Adrenal gland (tissue), 19 donors: ENCODE measurements at places on chromosomes 2 and 18. TPM values are rescaled to one million over a fixed set of nuclear protein-coding genes. Genes with fewer than 3 reads are reported as not detected.

The AMER3 gene
- 1.2 TPM for polyA plus RNA-seq

GRCh38 chr2:45436456-45436855 lies 174.6 kb downstream of the SRBD1 start:
- H3K27ac ChIP-seq = no peak overlapping the region
- no peaks in the 10 kb centered on the region for H3K27me3 ChIP-seq
- H3K36me3 ChIP-seq = no peaks in the 10 kb centered on the region
- no peak for DNase-seq
- peaks cover 7% of the 10 kb centered on the region for H3K4me1 ChIP-seq

The SERPINB10 gene
- not detected for polyA plus RNA-seq

- H3K27ac ChIP-seq = peak overlapping the region; percentile 38
- H3K4me3 ChIP-seq = no peak overlapping the region
- no peaks in the 10 kb centered on the region for H3K4me1 ChIP-seq
- no peaks in the 10 kb centered on the region for H3K36me3 ChIP-seq
Measured at GRCh38 chr2:48434101-48434500, 95.9 kb upstream of the STON1 start.

The ATP6V1C2 gene
- polyA plus RNA-seq = 2.6 TPM

DNA sequence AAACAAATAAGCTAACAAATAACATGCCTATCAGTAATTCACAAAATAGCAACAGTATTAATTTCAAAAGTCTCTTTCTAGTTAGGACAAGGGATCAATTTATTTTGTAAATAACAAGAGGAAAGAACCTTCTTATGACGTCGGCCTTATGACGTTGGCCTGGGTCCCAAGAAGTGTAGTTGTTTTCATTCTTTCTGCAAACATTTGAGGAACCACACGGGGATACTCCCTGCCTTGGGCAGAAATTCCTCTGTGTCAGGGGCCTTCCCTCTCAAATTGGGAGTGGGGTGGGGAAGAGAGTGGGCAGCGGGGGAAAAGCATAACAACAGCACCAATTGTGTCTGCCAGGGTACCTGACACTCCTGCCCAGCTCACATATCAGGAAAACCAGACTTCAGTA lies 1.3 kb downstream of the CCDC68 start:
- no peaks in the 10 kb centered on the region for H3K36me3 ChIP-seq
- no peaks in the 10 kb centered on the region for H3K4me1 ChIP-seq
- H3K27ac ChIP-seq = no peak overlapping the region
- no peak overlapping the region for H3K4me3 ChIP-seq

DNA sequence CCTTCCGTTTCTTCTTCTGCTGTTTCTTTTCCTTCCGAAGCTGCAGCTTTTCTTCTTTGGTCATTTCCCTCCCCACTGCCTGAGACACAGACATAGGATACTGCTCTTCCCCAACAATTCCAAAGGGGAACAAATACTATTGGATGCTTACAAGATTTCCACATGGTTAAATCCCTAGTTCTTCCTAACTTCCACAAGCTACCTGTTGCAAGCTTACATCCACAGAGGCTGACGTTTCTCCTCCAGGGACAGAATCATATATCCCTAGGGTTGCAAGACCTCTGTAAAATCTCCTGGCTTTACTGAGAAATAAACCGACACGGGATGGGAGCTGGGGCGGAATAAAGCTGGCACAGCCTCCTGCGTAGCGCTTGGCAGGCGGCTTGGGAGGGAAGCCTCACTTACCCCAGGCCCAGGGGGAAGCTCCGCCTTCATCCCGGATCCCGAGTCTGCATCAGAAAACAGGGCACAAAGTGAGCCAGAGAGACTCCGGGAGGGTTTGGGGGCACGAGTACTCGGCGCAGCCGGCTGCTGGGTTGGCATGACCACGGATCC lies 590 bp downstream of the EIF2B4 start:
- DNase-seq = peak; percentile 84
- peaks cover 17% of the 10 kb centered on the region for H3K4me1 ChIP-seq
- H3K36me3 ChIP-seq = no peaks in the 10 kb centered on the region
- H3K27ac ChIP-seq = peak overlapping the region; percentile 70

The HES6 gene
- polyA plus RNA-seq = 4.3 TPM

The LGALSL gene
- 13.4 TPM for polyA plus RNA-seq

DNA sequence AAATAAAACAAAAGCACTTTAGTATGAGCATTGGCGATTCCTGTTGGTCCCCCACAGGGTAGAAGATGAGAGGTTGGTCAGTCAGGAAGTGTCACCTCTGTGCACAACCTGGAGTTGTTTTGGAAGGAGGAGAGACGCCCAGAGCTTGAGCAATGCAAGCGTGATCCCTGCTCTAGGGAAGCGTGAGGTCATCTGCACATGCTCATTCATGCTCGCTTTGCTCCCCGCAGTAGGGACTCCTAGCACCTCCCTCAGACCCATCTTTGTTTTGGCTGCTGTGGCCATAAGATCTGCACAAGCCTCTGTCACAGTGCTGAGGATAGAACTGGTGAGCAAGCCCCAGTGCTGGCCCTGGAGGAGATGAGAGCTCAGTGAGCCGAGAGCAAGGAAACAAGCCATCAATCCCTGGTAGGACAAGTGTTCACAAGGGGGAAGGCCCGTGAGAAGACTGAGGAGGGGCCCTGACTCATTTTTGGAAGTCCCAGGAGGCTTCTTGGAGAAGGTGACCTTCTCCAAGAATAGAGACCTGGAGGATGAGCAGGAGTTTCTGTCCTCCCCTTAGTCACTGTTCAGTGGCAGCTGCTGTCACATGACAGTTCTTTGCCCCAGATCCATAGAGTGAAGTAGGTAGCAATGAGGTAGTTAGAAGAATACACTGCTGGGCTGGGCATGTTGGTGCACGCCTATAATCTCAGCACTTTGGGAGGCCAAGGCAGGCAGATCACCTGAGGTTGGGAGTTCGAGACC lies 13.3 kb upstream of the ATP8B1 start:
- peaks cover 11% of the 10 kb centered on the region for H3K4me1 ChIP-seq
